ENCODE measurements at places on chromosomes 13 and 19. TPM values are rescaled to one million over a fixed set of nuclear protein-coding genes. Genes with fewer than 3 reads are reported as not detected.
A peak's percentile ranks its signal among the peaks of the same experiment; 100 is the strongest.

Gene BRSK1
- 6.2 TPM for total RNA-seq

Gene POLR2I
- 15.1 TPM for total RNA-seq

Gene MAP4K1
- total RNA-seq, result not detected

Gene CEACAM16
- total RNA-seq, result not detected

DNA sequence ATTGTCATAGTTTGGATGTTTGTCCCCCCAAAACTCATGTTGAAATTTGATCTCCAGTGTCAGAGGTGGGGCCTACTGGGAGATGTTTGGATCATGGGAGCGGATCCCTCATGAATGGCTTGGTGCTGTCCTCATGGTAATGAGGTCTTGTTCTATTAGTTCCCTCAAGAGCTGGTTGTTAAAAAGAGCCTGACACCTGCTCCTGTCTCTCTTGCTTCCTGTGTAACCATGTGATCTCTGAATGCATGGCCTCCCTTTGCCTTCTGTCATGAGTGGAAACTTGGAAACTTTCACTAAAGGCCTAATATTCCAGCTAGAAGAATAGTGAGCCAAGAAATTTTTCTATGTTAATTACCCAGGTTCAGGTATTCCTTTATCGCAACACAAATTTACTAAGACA is 311.4 kb upstream of the ATXN8OS start:
- H3K4me1 ChIP-seq, result no peaks in the 10 kb centered on the region
- H3K36me3 ChIP-seq, result no peaks in the 10 kb centered on the region
- DNase-seq, result no peak
- H3K27ac ChIP-seq, result no peak overlapping the region
- H3K27me3 ChIP-seq, result no peaks in the 10 kb centered on the region
- no peak overlapping the region for H3K4me3 ChIP-seq

DNA sequence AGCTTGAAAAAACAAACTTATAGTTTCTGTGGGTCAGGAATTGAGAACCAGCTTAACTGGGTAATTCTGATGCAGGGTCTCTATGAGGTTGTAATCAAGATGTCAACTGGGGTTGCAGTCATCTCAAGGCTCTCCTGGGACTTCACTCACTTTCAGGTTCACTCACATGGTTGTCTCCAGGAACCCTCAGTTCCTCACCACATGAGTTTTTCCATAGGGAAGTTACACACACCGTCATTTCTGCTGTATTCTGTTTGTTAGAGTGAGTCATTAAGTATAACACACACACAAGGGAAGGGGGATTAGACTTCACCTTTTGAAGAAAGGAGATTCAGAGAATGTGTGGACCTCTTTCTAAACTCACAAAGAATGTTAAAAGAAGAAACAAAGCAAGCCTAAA is 34.9 kb upstream of the MLNR start:
- H3K27me3 ChIP-seq, result no peaks in the 10 kb centered on the region
- peaks cover 3% of the 10 kb centered on the region for H3K4me1 ChIP-seq
- H3K4me3 ChIP-seq, result no peak overlapping the region

DNA sequence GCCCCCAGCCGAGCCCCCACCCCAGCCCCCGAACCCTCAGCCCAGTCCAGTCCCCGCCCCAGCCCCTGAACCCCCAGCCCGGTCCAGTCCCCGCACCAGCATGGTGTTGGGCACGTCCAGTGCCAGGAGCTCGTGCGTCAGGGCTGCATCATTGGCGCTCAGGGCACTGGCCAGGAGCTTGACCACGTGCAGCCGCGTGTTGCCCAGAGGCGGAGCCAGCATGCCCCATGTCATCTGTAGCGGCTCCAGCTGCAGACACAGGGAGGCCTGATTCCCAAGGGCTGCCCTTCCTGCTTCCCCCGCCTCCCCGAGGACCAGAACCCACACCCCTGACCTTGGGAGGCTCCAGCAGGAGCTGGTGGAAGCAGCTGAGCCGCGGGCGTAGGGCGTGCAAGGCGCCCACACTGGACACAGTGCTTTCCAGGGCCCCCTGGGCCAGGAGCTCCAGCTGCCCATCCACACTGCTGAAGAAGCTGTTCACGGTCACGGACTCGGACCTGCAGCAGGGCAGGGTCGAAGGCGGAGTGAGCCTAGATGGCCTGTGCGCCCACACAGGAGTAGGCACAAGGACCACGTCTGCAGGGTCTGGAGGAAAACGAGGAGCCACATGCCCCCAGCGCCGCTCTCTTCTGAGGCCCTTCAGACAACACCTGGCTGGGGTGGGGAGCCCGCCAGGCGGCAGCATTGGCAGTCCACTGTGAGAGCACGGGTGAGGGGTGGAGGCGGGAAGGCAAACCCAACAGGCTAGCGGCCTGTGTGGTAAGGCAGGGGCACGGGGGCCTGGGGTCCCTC is 12.8 kb upstream of the TMEM86B start:
- peaks cover 74% of the 10 kb centered on the region for H3K36me3 ChIP-seq
- H3K27ac ChIP-seq, result no peak overlapping the region
- no peaks in the 10 kb centered on the region for H3K4me1 ChIP-seq
- no peak for DNase-seq
- no peak overlapping the region for H3K4me3 ChIP-seq

DNA sequence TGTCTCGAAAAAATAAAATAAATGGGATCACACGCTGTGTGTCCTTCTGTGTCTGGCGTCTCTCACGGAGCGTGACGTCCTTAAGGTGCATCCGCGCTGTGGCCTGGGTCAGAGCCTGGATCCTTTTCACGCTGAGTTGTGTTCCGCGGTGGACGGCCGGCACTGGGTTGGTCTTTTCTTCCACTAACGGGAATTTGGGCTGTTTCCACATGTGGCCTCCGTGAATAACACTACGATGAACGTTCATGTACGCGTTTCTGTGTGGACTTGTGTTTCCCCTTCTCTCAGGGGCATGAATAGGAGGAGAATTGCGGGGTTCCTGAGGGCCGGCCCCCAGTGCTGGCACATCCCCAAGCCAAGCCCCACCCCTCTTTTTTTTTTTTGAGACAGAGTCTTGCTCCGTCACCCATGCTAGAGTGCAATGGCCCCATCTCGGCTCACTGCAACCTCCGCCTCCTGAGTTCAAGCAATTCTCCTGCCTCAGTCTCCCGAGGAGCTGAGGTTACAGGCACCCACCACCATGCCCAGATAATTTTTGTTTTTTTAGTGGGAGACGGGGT is 6.2 kb upstream of the PTBP1 start:
- peaks cover 14% of the 10 kb centered on the region for H3K4me1 ChIP-seq
- H3K4me3 ChIP-seq, result no peak overlapping the region
- DNase-seq, result no peak
- H3K36me3 ChIP-seq, result no peaks in the 10 kb centered on the region
- H3K27me3 ChIP-seq, result no peaks in the 10 kb centered on the region

DNA sequence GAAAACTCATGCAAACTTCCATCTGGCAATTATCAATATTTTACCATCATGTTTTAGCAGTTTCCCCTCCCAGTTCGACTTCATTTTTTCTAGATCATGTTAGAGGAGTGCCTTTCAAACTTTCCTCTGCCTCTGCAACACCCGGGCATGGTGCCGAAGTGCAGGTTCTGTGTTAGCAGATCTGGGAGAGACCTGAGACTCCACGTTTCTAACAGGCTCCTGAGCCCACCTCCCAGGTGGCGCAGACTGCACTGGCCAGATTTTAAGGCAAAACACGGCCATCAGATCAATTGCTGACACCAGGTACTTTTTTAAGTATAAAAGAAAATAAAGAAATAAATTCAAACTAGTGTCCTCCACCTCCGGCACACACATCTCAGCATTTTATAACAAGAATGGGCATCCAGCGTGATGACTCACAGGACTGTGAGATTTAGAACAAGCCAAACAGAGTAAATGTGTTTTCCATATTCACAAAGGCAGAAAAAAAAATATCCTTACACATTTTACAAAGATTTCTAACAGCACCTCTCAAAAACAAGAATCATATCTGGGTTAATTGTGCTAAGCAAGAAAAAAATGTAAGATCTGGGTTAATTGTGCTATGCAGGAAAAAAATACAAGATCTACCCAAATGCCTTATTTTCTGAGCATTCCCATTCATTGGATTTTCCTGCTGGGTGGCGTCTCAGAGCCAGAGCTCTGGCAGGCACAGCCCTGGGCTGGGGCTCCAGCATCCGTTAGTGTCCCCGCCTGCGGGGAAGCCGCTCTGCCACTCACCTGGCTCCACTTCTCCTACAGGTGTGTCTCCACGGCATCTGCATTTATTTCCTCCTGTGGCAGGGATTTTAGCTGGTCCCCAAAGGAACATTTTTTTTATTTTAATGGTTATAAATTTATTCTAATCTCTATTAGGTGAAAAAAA is 127.9 kb upstream of the SOX1 start:
- no peak for DNase-seq
- no peak overlapping the region for H3K4me3 ChIP-seq
- no peaks in the 10 kb centered on the region for H3K36me3 ChIP-seq
- H3K27ac ChIP-seq, result no peak overlapping the region
- H3K4me1 ChIP-seq, result no peaks in the 10 kb centered on the region

DNA sequence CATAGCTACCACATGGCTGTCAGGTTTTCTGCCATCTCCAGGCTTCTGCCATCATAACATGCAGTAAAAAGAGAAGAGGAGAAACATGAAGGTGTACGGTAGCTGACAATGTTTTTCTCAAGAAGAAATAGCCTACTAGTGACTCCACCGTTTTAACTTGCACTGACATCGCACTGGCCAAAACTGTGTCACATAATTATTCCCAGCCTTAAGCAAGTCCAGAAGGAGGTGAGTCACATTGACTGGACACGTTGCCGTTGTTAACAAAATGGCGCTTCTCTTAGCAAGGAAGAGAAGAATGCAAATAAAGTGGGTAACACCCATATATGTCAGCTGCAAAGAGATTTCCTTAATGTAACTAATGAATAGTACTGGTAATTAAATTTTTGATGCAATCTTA is 810.4 kb upstream of the SLC10A2 start:
- H3K27me3 ChIP-seq, result no peaks in the 10 kb centered on the region
- no peak overlapping the region for H3K4me3 ChIP-seq
- H3K27ac ChIP-seq, result no peak overlapping the region
- no peaks in the 10 kb centered on the region for H3K4me1 ChIP-seq
- no peaks in the 10 kb centered on the region for H3K36me3 ChIP-seq
- no peak for DNase-seq

DNA sequence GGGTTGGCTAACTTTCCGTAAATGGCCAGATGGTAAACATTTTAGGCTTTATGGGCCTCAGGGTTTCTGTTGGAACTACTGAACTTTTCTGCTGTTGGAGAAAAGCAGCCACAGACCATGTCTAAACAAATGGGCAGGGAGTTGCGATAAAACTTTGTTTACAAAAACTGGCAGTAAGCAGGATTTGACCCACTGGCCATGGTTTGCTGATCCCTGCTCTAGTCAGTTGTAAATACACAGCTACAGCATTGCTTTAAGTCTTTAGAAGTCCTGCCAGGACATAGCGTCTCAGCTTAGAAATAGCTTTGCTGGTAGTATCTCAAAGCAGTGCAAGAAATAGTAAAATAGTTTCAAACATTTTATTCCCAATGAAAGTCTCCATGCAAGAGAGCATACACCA is 88.4 kb downstream of the NALCN start:
- H3K27me3 ChIP-seq, result no peaks in the 10 kb centered on the region
- H3K4me3 ChIP-seq, result no peak overlapping the region
- DNase-seq, result no peak
- H3K27ac ChIP-seq, result no peak overlapping the region

- no peak overlapping the region for H3K27ac ChIP-seq
- no peak overlapping the region for H3K4me3 ChIP-seq
- no peaks in the 10 kb centered on the region for H3K27me3 ChIP-seq
- H3K36me3 ChIP-seq, result no peaks in the 10 kb centered on the region
- no peaks in the 10 kb centered on the region for H3K4me1 ChIP-seq
Observed at GRCh38 chr19:19758164-19758563, 25.3 kb upstream of the ZNF14 start.

DNA sequence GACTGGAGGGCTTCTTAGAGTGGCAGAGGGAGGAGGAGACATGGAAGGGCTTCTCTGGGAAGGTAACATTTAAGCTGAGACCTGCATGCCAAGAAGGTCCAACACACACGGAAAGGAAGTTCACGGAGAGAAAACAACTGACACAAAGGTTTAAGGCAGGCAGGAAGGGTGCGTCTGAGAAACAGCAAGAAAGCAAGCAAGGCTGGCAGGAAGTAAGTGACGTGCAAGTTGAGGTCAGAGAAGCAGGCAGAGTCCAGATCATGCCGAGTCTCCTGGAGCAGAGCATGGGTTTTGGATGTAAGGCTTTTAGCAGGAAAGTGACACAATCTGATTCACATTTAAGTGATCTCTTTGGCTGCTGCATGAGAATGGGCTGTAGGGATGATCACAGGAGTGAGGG is 60.5 kb downstream of the ATP7B start:
- DNase-seq, result no peak
- H3K36me3 ChIP-seq, result no peaks in the 10 kb centered on the region
- H3K27ac ChIP-seq, result no peak overlapping the region

GRCh38 chr19:28542394-28543243 is 670.3 kb downstream of the UQCRFS1 start:
- H3K27me3 ChIP-seq, result no peaks in the 10 kb centered on the region
- DNase-seq, result no peak
- H3K4me1 ChIP-seq, result no peaks in the 10 kb centered on the region
- no peak overlapping the region for H3K27ac ChIP-seq
- no peaks in the 10 kb centered on the region for H3K36me3 ChIP-seq

- H3K36me3 ChIP-seq, result no peaks in the 10 kb centered on the region
- H3K27ac ChIP-seq, result no peak overlapping the region
- no peak for DNase-seq
- H3K4me3 ChIP-seq, result no peak overlapping the region
- H3K4me1 ChIP-seq, result no peaks in the 10 kb centered on the region
Observed at GRCh38 chr13:38309397-38309796, 40.3 kb upstream of the UFM1 start.

DNA sequence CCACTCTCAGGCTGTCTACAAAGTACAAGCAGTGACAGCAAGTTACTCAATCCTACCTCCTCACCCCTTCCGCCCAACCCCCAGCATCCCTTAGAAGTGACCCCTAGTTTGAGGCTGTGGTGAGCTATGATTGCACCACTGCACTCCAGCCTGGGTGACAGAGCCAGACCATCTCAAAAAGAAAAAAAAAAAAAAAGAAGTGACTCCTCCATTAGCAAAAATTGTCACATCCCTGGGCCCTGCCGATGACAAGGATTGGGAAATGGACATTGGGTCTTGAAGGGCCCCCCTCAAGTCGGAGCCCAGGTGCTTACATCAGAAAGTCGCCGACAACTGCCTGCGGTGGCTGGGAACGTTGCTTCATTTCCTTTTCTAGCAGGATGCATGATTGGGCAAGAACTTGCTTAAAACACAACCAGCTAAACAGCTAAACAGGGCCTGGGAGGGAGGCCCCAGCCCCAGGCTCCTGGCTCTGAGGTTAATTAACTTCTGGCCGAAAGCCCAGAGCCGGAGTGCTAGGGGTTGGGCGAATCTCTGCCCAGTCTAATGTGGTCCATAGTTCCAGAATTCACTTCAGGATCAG is 15.3 kb downstream of the RAB3D start:
- H3K27me3 ChIP-seq, result no peaks in the 10 kb centered on the region
- no peak overlapping the region for H3K4me3 ChIP-seq
- DNase-seq, result peak; percentile 81
- H3K36me3 ChIP-seq, result no peaks in the 10 kb centered on the region

GRCh38 chr19:16405091-16405490 is 66.7 kb downstream of the EPS15L1 start:
- no peak for DNase-seq
- H3K36me3 ChIP-seq, result peaks cover 8% of the 10 kb centered on the region
- H3K27ac ChIP-seq, result no peak overlapping the region
- no peaks in the 10 kb centered on the region for H3K27me3 ChIP-seq
- no peaks in the 10 kb centered on the region for H3K4me1 ChIP-seq
- H3K4me3 ChIP-seq, result no peak overlapping the region

- no peaks in the 10 kb centered on the region for H3K36me3 ChIP-seq
- peak overlapping the region; percentile 31 for H3K27ac ChIP-seq
- H3K4me1 ChIP-seq, result peaks cover 22% of the 10 kb centered on the region
- DNase-seq, result peak; percentile 72
Observed at GRCh38 chr19:29671393-29672160, 6.3 kb downstream of the PLEKHF1 start.

- no peak overlapping the region for H3K4me3 ChIP-seq
- DNase-seq, result no peak
- H3K27ac ChIP-seq, result no peak overlapping the region
- H3K36me3 ChIP-seq, result no peaks in the 10 kb centered on the region
- no peaks in the 10 kb centered on the region for H3K27me3 ChIP-seq
Observed at GRCh38 chr13:113445791-113446487, 7.3 kb downstream of the ADPRHL1 start.
